Stimulated activated CD8-positive, alpha-beta memory T cell treated with anti-CD3 and anti-CD28 coated beads, Interleukin-4, amount 100 ng/mL, for 48 hours (primary cell): ENCODE measurements at places on chromosomes 16 and 17.

DNA sequence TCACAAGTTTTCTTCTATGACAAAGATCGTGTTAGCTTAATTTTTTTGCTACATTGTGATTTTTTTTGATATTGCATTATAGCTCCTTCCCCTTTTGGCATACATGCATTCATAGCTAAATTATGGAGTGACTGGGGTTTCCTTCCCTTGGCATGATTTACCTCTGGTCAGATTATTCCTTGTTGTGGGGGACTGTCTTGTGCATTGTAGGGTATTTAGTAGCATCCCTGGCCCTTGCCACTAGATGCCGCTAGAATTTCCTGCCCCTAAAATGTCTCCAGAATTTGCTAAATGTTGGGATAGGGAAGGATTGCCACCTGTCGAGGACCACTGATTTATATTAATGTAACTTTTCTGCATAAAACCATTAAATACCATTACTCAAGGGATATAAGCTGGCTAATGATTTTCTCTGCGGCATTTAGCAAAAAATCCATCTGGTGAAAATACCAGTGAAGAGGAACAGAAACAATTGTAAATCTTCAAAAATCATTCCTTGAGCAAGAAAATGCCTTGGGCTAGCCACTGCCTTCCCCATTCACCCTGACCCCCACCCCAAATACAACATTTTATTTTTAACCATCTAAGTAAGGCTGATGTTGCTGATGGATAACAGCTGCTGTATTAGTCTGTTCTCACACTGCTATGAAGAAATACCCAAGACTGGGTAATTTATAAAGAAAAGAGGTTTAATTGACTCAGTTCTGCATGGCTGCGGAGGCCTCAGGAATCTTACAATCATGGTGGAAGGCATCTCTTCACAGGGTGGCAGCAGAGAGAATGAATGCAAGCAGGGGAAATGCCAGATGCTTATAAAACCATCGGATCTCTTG, 195.2 kb downstream of the MAP2K6 start:
- DNase-seq = no peak

- DNase-seq = no peak
Measured at GRCh38 chr17:9050801-9051401, 29.6 kb downstream of the NTN1 start.

DNA sequence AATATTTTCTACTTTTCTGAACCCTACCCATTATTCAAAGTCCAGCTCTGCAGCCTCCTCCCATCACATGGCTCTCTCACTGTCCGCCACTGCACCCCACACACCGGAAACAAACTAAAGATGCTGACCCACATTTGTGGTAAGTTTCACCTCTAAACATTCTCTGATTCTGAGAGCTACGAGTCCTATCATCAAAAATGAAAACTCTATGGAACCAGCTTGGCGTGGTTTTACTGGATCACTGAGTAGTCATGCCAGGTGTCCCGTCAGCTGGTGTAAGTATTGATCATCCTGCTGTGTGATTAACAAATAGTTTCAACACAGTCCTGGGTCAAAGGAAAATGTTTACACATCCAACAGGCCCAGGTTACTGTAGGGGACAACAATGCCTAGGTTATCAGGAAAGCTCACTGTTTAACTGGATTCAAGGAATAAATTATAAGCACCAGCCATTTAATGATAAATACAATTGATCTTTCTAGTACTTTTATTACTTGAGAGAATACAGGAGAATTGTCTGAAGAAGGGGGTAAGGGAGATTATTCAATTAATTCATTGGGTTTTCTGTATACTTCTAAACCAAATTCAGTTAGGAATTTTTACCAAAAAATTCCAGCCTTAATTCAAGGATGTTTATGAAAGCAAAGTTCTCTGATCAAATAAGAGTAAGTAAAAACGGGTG, 33.9 kb downstream of the CYTH1 start:
- peak; percentile 65 for DNase-seq

- DNase-seq = no peak
Measured at GRCh38 chr17:8123695-8124349, at the start of gene HES7. HES7 (minus strand) TSS chr17:8124106; CDS start chr17:8124084, 22 bp downstream.

- no peak for DNase-seq
Measured at GRCh38 chr16:8967132-8967821, 3.6 kb upstream of the USP7 start.

DNA sequence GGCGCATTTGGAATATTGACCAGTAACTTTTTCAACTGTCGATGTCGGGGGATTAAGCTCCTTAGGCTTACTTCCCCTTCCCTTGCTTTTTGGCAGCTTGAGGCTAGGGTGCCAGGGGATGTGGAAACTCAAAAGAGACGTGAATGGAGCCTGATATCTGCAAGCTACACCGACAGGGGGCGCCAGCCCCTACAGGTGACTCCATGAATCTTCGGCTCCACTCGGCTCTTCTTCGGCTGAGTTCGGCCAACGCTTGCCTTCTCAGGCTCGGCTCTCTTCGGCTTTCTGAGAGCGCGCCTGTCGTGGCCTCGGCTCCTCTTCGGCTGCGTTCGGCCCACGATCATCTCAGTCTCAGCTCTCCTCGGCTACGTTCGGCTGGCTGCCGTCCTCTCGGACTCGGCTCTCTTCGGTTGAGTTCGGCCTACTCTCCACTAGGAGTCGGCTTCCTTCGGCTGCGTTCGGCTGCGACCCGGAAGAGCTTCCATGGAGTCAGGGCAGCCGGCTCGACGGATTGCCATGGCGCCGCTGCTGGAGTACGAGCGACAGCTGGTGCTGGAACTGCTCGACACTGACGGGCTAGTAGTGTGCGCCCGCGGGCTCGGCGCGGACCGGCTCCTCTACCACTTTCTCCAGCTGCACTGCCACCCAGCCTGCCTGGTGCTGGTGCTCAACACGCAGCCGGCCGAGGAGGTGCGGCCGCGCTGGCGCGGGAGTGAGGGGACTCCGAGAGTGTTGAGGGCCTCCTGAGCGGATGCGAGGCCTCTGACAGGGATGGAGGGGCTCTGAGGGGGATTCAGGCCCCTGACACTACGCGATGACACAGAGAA, at the start of gene ERCC4:
Gene ERCC4 (plus strand): TSS at position 472 of the 827 bp plus-strand sequence. CDS start 12 bp downstream, at position 484.
- DNase-seq = peak; percentile 99

DNA sequence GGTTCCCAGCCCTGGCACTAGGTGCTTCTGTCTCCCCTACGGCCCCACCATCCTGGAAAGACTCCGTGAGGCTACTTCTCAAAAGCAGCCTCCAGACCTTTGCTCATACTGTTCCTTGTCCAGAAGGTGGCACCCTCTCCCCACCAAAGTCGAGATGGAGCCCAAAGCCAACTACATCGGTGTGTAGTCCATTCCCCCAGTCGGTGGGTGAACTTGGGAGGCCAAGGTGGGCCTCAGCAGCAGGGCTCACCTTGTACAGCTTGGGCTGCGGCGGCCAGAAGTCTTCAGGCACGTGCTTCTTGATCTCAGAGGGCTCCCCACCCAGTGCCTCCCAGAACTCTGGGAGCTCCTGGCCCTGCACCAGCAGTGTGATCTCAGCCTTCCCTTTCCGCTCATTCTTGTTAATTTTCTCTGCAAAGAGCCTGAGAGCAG, 10.2 kb downstream of the FLII start:
- peak; percentile 72 for DNase-seq

GRCh38 chr17:82871056-82871775, 31.4 kb upstream of the ZNF750 start:
- DNase-seq = peak; percentile 63

DNA sequence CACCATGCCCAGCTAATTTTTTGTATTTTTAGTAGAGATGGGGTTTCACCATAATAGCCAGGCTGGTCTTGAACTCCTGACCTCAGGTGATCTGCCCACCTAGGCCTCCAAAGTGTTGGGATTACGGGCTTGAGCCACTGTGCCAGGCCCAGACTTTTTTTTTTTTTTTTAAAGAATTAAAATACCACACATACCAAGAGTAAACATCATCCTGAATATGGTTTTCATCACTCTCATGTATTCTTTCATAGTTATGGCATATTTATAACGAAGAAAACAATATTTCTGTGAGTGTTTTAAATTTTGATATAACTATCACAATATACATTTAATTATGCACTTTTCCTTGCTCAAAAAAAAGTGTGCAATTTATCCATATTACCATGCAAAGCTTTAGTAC, 48.2 kb downstream of the MARVELD3 start:
- no peak for DNase-seq
